Karpas-422 (cell line): ENCODE measurements at places on chromosomes 7 and 10.
A peak's percentile ranks its signal among the peaks of the same experiment; 100 is the strongest.

DNA sequence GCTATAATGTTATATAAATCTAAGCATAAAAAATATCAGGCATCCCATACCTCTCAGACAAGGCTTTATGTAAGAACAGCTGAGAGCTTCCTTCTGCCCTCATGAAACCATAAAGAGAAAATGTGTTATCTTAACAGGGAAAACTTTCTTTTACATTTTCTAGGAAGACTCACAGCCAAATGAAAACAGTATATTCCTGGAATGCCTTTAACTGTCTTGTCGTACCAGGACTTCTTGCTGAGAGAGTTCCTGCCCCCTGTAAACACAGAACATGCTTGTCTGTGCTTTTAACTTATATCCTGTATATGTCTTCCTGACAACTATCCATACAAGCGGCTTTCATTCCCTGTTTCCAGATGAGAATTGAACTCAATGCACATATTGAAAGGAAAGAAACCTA, 64.8 kb upstream of the AHR start:
- DNase-seq = no peak

GRCh38 chr7:79293655-79294142, 159.8 kb downstream of the MAGI2 start:
- DNase-seq = no peak

- DNase-seq = no peak
Observed at GRCh38 chr10:126375926-126376554, 12.2 kb downstream of the ADAM12 start.

- peak; percentile 48 for DNase-seq
Observed at GRCh38 chr7:73526896-73527821, 5.1 kb upstream of the BAZ1B start.
